ENCODE measurements at places on chromosomes 5 and 9. TPM values are rescaled to one million over a fixed set of nuclear protein-coding genes. Genes with fewer than 3 reads are reported as not detected.

CNTFR gene
- not detected for total RNA-seq

DNA sequence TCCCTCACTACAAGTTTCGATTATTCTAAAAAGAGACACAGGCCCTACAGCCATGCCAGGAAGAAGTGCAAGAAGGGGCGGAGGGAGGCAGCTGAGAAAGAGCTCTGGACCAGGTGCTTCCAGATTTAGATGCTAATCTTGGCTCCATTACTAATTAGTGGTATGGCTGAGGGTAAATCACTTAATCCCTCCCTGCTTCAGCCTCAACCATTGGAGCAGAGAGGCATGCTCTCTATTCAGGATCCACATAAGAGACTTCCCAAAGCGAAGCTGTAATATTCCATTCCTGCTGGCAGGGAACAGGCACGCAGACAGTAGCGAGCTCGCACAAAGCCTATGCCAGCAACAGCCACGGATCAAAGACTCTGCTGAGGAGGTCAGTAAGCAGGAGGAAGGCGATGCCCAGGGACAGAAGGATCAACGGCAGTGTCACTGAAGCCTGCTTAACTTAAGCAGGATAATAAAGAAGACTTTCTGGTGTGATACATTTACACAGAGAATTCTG is 24.2 kb downstream of the LIFR start:
- no peak for DNase-seq

- no peak for DNase-seq
Observed at GRCh38 chr5:151115272-151115905, 34.6 kb upstream of the TNIP1 start.

DNA sequence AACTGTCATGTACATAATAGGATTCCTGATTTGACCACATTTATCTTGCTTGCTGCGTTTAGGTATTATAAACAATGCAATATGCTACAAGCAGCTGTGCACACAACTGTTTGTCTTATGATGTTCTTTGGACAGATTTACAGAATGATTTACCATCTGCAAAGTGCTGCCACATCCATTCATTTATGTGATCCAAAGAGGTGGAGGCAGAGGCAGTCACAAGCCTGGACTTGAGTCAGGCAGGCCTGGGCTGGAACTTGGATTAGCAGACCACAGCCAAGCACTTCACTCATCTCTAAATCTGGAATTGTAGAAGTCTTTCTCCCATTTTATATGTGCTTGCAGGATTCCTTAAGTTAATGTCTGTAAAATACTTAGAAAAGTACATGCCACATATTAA is 149.0 kb downstream of the INSYN2B start:
- no peak for DNase-seq

- DNase-seq = no peak
Observed at GRCh38 chr9:36099718-36100117, 36.8 kb upstream of the GLIPR2 start.
